ENCODE measurements at places on chromosomes 2 and 18.

GRCh38 chr2:20698916-20699613 lies 32.1 kb downstream of the GDF7 start:
- no peak for DNase-seq

GRCh38 chr2:176171351-176172006 lies 14.4 kb downstream of the HOXD3 start:
- no peak for DNase-seq

DNA sequence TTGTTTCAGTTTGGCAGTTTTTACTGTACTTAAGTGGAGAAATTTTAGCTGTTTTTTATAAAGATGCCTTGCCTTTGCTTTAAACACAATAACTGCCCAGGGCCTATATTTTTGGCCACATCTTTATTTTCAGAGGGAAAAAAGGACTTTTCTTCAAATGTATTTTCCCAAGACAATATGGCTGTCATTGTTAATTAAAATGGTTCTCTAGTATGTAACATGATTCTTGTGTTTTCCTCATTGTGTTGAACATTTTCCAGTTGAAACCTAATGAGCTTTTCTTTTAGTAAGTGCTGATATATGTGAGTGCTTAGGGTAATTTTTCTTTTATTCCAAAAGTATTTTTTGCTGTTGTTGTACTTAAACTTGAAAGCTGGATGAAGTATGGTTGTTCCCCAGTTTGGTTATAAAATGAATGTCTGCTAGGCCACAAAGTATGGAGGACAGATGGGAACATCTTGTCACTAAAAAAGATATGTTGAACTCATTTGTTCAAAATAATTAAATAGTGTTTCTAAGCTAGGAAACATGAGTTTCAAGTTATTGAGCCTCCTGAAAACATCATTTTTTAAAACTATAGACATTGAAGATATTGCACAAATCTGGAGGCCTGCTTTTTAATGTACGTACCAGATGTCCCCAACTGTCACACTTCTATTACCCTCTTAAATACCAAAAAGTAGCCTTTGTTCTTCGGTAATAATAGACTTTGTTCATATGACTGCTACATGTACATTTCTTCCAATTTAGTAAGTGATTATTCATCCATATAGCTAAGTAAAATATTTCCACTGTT lies 147.5 kb upstream of the DAPL1 start:
- no peak for DNase-seq

GRCh38 chr2:214311031-214311533 lies 99.8 kb upstream of the VWC2L start:
- DNase-seq, result no peak

DNA sequence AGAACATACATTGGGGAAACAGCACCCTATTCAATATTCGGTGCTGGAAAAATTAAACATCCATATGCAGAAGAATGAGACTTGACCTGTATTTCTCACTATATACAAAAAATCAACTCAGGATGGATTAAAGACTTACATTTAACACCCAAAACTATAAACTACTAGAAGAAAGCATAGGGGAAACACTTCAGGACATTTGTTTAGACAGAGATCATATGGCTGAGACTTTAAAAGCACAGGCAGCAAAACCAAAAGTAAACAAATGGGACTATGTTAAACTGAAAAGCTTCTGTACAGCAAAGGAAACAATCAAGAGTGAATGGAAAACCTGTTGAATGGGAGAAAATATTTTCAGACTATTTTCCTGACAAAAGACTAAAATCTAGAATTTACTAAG lies 1694.1 kb upstream of the CELF4 start:
- no peak for DNase-seq

DNA sequence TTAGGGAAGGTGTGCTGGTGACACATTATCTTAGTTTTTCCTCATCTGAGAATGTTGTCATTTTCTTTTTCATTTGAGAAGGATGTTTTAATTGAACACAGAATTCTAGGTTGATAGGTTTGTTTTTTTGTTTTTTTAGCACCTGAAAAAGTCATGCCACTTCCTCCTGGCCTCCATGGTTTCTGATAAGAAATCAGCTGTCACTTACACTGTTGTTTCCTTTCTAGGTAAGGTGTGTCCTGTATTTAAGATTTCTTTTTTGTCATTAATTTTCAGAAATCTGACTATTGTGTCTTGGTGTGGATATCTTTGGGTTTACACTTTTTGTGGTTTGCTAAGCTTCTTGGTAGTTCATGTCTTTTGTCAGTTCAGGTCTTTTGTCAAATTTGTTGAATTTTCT lies 99.3 kb downstream of the ROCK1 start:
- DNase-seq, result no peak

GRCh38 chr2:238657132-238658053 lies 190.5 kb upstream of the TWIST2 start:
- no peak for DNase-seq

DNA sequence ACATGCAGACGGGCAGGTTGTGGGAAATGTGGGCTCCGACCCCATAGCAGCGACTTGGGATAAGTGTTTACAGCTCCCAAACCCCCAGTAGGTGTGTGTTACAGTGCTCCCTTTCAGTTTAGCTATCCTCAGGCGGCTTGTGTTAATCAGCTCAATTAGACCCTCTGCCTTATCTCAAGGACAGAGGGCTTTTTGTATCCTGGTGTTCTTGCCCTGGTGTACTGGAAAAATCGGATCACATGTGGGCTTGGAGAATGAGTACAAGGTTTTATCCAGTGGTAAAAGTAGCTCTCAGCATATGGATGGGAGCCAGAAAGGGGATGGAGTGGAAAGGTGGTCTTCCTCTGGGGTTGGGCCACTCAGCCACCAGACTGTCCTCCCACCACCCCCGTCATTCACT lies 264.7 kb upstream of the SYT4 start:
- no peak for DNase-seq

DNA sequence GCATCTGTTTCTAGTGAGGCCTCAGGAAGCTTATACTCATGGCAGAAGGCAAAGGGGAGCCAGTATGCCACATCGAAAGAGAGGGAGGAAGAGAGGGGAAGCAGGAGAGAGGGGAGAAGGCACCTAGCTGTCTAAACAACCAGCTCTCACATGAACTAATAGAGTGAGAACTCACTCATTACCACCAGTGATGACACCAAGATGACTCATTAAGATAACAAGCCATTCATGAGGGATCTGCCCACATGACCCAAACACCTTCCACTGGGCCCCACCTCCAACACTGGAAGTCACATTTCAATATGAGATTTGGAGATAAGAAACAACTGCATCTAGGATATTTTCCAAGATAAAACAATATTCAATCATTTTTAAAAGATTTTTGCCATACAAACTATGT lies 753.9 kb upstream of the ZEB2 start:
- no peak for DNase-seq

DNA sequence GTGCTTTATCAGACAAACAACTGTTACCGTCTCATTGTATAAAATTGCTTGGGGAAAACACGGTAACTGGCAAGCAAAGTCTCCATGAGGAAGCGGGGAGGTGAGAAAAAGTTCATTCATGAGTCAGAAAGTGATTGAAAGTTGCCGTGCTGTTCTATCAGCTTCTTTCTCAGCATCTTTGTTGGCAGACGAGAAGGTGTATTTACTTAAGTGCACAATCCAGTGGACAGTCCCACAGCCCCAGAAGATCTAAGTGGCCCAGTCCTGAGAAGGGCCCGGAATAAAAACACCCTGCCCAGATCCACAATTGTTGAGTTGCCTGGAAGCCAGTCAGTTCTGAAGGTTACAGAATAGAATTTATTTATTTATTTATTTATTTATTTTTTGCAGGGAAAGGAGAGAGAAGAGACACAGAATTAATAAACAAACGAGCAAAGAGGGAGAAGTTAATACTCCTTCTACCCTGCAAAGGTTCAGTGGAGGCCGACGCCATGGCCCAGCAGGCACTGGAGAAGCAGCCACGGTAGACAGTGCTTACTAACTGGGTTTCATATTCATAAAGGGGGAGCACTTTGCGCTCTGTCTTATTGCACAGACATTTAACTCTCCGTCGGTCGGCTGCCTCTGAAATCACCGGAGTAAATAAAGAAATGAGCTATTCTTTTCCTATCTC lies 676.0 kb upstream of the SALL3 start:
- DNase-seq, result no peak

DNA sequence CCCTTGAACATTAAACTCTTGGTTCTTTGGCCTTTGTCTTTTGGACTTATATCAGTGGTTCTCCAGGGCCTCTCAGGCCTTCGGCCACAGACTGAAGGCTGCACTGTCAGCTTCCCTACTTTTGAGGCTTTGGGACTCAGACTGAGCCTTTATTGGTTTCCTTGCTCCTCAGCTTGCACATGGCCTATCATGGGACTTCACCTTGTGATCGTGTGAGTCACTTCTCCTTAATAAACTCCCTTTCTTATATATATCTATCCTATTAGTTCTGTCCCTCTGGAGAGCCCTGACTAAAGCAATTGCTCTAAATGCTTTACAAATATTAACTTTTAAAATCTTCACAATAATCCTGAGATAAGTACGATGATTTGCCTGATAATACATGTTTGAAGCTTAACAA lies 353.6 kb upstream of the TRIB2 start:
- DNase-seq, result no peak

DNA sequence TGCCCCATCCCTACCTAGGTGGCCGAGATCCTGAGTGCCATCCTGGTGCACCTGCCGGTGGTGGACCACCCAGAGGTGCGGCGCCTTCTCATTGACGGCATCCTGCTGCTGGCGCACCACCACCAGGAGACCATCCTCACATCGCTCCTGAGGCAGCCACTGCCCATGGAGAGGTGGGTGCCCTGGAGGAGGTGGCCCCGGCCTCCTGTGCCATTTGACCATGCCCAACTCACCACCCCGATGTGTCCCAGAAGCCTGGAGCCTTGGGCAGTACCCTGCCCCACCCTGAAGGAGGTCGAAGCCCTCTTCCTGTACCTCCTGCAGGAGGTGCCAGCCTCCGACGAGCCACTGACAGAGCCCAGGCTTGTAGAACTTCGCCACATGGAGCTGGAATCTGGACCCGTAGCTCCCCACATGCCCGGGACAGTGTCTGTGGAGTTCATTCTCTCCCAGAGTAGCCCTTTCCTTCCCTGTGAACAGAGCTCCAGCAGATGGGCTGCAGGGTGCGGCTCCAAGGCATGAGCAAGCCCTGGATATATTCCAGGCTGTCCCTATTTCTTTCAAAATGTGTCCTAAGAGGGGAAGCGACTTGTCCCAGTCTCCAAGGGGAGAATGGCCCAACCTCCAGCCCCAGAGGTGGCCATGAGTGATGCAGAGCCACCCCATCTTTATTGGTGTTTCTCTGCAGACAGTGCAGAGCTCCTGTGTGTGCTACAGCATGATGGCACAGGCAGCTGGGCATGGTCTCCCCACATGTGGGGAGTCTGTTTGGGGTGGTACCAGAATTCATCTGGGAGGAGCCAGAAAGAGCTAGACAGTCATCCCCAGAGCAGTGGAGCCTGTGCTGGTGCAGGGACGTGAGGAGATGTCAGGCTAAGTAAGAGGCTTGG lies 34.2 kb downstream of the HJURP start:
- DNase-seq, result no peak

DNA sequence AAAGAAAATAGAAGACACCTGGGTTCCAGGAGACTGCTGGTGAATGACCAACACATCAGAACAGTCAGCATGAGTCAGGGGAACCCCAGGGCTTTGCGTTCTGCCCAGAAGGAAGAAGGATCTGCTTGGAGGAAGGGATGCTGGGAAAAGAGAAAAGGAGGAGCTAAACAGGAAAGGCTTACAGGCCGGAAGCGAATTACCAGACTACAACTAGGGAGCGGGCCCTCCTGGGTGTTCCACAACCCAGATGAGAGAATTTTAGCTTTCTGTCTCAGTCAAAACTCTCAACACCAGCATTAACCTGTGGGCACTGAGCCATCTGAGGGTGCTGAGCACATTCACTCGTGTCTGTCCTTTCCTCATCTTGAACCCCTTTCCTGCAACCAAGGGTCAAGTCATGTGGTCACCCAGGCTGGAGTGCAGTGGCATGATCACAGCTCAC lies 19.2 kb downstream of the CDC42EP3 start:
- DNase-seq, result no peak

- no peak for DNase-seq
Measured at GRCh38 chr18:8654503-8655451, 45.5 kb downstream of the RAB12 start.

DNA sequence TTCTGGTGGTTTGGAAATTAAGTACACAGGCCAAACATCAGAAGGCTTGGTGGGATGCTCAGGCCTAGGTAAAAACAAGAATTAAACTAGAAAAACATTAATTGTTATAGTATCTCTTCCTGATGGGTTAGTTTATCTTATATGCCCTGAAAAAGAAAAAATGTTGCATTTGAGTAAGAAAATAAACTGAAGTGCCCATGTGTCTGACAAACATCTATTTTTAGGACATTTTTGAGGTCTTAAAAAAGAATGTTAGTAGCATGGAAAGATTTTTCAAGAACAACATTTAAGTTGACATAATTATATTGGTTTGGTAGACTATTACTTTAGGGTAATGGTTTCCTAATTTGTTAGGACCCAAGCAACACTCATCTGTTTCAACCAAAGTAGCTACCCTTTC lies 140.1 kb upstream of the RND3 start:
- DNase-seq, result no peak

GRCh38 chr2:9756692-9757250 lies 86.5 kb upstream of the TAF1B start:
- DNase-seq, result no peak

DNA sequence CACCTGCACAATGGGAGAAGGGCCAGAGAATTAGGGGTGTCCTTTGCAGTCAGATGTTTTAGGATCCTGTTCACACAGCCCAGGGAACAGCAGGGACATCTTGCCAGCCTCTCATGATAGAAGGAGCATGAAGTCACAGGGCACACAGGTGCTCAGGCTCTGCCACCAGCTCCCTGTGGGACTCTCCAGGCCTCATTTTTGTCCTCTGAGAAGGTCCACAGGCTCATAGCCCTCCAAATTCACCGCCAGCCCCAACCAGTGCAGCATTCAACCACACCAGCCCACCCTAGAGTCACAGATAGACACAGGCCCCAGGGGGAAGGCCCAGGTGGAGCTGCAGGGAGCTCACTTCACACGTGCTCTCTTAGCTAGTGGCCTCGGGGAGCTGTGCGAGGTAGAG lies 391.7 kb downstream of the TNS1 start:
- no peak for DNase-seq

- DNase-seq, result peak; percentile 57
Measured at GRCh38 chr2:181715033-181715630, 34.8 kb upstream of the NEUROD1 start.

DNA sequence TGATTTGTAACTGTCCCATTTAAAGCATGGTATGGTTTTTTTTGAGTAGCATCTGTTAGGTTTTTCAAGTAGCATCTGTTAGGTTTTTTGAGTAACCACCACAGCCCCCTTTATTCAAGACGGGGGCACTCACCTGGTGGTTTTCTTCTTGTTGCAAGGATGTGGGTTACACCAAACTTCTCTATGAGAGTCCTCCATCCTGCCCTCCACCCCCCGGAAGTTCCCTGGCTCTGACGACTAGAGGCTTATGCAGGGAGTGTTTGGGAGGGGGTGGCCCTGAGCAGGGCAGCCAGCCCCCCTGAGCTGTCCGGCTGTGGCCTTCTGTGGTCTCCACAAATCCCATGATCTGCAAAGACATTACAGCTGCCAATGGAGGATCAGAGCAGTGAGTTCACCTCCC lies 39.3 kb downstream of the MTCL1 start:
- DNase-seq, result peak; percentile 18
